ENCODE measurements at places on chromosomes 3 and 15.

- no peak for DNase-seq
Measured at GRCh38 chr3:116038968-116039650, 406.2 kb downstream of the LSAMP start.

DNA sequence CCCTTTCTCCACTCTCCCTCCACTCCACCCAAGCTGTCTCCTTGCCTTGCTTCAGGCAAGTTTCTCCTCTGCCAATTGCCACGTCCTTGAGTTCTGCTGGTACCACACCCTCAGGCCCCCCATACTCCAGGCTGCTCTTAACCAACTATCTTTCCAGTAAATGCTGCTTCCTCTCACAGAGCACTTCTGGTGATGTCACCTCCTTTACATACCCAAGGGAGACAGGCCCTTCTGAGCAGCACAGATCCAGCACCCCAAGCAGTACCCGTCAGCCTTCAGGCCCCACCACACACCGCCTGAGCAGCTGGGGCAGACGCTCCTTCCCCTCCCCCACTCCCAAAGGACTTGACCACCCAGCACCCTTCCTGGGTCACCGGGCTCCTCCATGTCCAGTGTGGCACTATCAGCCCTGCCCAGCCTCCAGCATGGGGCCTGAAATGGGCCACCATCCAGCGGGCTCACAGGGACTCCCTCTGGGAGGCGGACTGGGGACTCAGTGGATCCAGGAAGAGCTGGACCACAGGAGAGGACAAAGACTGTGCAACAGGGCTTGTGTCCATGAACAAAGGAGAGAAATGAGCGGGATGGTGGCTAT, 50.2 kb downstream of the KLF15 start:
- no peak for DNase-seq

DNA sequence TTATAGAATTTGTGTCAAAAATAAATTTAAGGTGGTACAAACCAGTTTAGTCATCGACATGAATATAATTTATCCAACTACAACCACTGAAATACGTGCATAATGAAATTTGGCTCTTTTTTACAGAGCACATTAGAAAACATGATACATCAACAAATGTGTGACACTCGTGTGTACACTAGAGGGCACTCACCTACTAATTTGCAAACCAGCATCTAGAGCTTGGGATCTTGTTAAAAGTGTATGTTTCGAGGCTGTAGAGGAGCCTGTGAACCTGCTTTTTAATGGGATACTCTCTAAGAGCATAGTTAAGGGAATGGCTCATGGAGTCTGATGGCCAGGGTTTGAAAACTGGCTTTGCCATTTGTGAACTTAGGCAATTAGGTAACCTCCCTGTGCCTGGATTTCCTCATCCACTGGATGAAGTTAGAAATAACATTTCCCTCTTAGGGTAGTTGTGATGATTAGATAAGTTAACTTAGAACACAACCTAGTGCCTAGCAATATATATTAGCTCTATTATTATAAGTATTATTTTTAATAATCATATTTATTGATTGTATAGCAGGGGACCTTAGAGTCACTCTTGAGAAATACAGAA, 8.8 kb upstream of the CPOX start:
- DNase-seq = peak; percentile 24

DNA sequence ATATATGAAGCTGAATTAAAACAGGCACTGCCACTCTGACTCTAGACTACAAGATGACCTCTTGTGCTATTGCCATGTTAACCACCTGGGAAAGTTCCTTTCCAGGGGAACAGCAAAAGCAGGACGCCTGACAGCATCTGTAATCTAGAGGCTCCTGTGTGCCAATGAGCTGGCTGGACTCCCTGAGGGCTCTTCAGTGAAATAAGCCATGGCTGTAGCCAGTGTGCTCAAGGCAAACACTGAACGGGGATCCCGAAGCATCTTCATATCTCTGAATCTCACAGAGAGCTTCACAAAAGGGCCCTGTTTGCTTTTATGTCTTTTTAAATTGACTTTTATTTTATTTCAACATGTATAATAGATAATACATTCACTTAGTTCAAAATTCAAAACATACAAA, 57.2 kb downstream of the BFSP2 start:
- no peak for DNase-seq

DNA sequence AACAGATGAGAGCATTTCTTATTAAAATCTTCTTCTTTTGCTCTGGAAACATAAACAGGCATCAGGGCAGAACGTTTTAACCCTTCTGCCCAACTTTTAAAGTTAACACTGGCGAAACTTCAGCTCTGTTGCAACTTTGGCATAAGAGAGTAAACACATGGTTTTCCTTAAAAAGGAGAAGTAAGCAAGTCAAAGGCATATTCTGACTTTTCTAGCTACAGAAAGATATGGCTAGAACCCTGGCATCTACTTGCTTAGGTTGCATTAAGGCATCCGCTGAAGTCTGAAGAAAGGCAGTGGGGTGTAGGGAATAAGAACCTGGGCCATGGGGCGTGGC, 13.3 kb upstream of the IL16 start:
- no peak for DNase-seq

- DNase-seq = no peak
Measured at GRCh38 chr3:159751146-159751545, 237.5 kb upstream of the IL12A start.

GRCh38 chr3:72536206-72536877, 311.9 kb downstream of the SHQ1 start:
- no peak for DNase-seq

GRCh38 chr15:90838544-90838943, 29.8 kb upstream of the FURIN start:
- no peak for DNase-seq

DNA sequence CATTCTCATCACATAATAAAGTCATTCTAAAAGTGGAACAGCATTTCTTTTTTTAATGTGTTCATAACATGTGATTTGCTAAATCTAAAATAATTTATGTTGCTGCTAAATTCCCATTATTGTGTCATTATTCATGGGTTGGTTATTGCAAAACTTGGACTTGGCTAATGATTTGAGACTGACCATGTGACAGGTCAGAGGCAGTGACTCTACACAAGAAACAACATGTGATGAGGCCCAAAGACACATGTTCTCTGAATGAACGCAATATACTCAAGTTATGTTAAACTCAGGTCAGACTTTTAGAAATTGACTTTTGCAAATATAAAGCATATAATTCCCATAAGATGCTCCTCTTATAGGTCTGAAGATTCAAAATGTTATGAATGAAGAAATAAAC, 566.1 kb downstream of the TBL1XR1 start:
- no peak for DNase-seq

- DNase-seq = no peak
Measured at GRCh38 chr15:23424111-23424904, 22.7 kb downstream of the GOLGA6L2 start.

DNA sequence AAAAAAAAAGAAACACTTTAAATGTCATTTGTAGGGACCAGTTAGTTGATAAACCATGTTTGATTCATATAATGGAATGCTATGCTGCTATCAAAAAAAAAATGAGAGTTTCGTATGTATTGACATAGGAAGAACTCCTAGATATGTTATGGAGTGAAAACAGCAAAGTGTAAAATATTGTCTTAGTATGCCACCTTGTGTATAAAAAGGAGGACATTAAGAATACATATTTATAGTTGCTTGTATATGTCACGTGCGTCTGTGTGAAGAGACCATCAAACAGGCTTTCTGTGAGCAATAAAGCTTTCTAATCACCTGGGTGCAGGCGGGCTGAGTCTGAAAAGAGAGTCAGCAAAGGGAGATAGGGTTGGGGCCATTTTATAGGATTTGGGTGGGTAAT, 39.5 kb downstream of the KBTBD8 start:
- DNase-seq = no peak

GRCh38 chr3:143551761-143552160, 296.5 kb downstream of the SLC9A9 start:
- no peak for DNase-seq

GRCh38 chr3:79032686-79033318, 735.0 kb downstream of the ROBO1 start:
- DNase-seq = peak; percentile 29

GRCh38 chr15:93830221-93831080, 400.9 kb upstream of the MCTP2 start:
- DNase-seq = no peak

- DNase-seq = no peak
Measured at GRCh38 chr3:128453501-128454309, 13.0 kb downstream of the DNAJB8 start.

- DNase-seq = no peak
Measured at GRCh38 chr15:82186161-82186560, 76.4 kb downstream of the EFL1 start.

DNA sequence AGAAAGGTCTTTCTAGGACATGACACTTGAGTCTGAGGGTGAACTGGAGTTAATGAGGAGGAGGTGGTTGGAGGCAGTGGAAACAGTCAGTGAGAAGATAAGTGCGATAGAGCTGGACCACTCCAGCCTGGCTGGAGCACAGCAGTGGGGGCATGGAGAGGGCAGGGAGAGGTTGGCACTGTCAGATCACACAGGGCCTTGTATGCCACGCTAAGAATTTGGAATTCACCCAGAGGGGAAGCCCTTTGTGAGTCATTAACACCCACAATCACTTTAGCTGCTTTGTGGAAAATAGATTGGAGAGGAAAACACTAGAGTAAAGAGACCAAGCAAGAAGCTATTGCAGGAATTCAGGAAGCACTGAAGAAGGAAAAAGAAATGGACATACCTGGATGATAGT, 83.3 kb downstream of the ZNF621 start:
- no peak for DNase-seq

- DNase-seq = no peak
Measured at GRCh38 chr15:31402511-31403056, 75.9 kb downstream of the KLF13 start.

- DNase-seq = no peak
Measured at GRCh38 chr15:85412956-85413854, 32.8 kb downstream of the AKAP13 start.
